ENCODE measurements at places on chromosomes 3 and 15.

- DNase-seq, result no peak
These were observed 32.4 kb downstream of the MRPL3 start for GRCh38 chr3:131470377-131470776.

- no peak for DNase-seq
These were observed 240.9 kb upstream of the EIF1B start for GRCh38 chr3:40068636-40069035.

DNA sequence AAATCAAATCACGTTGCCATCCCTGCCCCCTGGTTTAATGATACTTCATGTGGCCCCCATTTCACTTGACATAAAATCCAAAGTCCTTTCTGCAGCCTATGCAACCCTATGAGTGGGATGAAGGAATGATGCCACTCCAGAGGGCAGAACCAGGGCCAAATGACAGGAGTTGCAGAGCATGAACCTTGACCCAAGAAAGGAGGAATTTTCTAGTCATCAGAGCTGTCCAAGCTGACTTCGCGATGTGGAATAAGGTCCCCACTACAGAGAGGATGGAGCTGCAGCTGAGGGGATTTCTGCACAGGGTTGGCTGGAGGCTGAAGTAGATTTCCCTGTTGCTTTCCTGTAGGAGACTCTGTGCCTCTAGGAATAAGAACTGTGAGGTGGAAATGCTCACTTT lies 15.8 kb upstream of the EPHB3 start:
- no peak for DNase-seq

DNA sequence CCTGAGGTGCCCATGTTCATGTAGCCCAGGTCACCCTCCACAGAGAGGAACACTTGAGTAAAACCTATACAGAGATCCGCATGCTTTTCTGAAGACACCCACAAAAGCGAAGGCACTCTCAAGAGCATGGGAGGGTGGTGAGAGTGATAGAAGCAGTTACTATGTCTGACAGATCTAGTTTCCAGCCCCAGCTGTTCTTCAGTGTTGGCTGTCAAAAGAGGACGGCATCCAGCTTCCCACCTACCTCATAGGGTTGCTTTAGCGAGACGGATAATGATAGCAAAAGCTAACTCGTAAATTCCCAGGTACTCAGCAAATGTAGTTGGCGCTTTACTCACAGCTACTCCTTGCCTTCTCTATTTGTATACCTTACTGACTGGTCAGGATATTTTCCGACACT lies 3.0 kb upstream of the MEX3B start:
- DNase-seq, result no peak

DNA sequence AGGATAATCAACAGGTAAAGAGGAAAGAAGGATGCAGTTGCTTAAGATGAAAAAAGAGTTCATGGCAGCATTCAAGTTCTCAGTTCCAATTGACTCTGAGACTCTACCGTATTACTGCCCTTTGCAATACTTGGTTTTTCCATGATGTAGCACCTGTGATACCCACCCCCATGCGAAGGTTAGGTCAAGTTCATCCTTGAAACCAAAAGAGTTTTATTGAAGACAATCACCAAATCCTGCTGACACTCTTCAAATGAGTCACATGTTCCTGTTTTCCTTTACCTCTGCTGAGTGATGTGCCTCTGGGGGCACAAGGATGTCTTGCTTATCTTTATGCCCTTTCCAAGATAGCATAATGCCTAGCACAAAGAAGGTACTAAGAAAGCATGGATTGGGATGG lies 111.3 kb upstream of the SLC7A14 start:
- no peak for DNase-seq

- DNase-seq, result no peak
These were observed 1.1 kb upstream of the VIPR1 start for GRCh38 chr3:42501321-42501680.

GRCh38 chr3:107238787-107239186 lies 138.5 kb upstream of the CCDC54 start:
- no peak for DNase-seq

DNA sequence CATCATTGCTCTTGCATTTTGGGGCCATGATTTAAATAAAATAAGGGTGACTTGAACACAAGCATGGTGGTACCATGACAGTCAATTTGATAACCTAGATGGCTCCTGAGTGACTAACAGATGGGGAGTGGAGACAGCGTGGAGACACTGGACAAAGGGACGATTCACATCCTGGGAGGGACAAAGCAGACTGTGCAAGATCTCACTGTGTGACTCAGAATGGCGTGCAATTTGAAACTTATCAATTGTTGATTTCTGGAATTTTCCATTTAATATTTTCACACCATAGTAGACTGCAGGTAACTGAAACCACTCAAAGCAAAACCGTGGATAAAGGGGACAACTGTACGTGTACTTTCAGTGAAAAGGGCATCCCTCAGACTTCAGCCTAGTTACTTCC lies 25.5 kb downstream of the MCCC1 start:
- no peak for DNase-seq

GRCh38 chr3:141152801-141153678 lies 78.6 kb upstream of the PXYLP1 start:
- DNase-seq, result no peak

DNA sequence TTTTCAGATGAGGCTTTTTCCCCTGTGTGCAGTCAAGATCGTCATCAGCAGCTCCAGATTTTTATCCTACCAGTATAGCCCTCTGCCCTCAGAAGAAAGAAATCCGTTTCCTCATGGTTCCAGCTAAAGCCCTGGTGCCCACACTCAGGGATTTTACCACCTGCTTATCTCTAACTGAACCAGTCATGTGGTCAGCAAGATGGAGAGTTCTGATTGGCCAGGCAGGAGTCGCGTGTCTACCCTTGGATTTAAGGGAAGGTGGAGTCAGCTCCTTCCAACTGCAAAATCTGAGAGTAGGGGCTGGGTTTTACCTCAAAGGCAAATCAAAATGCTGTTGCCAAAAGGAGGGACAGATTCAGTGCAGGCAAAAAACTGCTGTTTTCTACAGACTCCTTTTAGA lies 135.3 kb downstream of the LRTM1 start:
- no peak for DNase-seq

DNA sequence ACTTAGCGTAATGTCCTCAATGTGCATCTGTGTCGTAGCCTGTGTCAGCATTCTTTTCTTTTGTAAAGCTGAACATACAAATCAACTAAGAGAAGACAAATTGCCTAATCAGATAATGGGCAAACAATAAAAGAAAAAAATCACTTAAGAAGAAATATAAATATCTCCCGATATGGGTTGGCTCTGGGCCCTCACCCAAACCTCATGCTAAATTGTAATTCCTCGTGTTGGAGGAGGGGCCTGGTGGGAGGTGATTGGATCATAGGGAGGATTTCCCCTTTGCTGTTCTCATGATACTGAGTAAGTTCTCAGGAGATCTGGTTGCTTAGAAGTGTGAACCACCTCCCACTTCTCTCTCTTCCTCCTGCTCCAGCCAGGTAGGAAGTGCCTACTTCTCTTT lies 285.0 kb upstream of the LYSMD4 start:
- no peak for DNase-seq

- DNase-seq, result no peak
These were observed 494.6 kb downstream of the NTRK3 start for GRCh38 chr15:87761736-87762509.

- DNase-seq, result no peak
These were observed 161.2 kb downstream of the APBA2 start for GRCh38 chr15:29046977-29047376.

DNA sequence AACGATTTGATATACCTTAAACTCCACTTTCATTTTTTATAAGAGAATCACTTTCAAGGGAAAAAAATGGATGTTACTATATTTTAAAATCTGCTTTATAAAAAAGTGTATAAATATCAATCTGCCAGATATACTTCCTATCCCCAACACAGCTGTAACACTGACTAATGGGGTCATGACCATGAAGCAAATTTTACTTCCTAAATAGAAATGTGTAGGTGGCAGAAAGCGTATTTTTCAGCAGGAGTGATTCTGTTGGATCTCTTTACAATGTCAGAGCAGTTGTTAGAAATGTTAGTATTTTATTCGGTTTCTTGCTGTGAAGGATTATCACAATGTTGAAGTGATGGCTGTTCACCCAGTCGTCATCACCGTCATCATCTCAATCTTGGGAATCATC lies 5.5 kb upstream of the C15orf40 start:
- no peak for DNase-seq

- no peak for DNase-seq
These were observed 60.0 kb downstream of the AKAP13 start for GRCh38 chr15:85440451-85440850.

Measured in stimulated activated CD8-positive, alpha-beta memory T cell treated with anti-CD3 and anti-CD28 coated beads, Interleukin-4, amount 100 ng/mL, for 1 hour (primary cell).